Stimulated activated CD4-positive, alpha-beta T cell treated with anti-CD3 and anti-CD28 coated beads, Interleukin-4, amount 100 ng/mL, for 1 hour (primary cell): ENCODE measurements at places on chromosomes 4 and X.

DNA sequence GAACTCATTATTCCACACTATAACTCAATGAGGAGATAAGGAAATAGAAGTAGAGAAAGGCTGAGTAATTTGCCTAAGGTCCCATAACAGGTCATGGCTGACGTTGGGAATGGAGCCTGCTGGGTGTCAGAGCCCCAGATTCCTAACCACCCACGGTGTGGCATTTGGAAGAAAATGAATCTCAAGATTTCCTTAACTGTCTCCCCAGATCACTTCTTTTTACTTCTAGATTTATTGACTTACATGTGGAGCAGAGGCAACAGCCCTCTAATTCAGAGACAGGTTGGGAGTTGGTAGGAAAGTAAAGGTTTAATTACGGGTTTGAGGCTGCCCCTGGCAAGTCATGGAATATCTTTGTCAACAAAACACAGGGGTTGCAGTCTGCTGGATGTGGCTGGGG lies 134.0 kb downstream of the ARHGAP10 start:
- DNase-seq = no peak

DNA sequence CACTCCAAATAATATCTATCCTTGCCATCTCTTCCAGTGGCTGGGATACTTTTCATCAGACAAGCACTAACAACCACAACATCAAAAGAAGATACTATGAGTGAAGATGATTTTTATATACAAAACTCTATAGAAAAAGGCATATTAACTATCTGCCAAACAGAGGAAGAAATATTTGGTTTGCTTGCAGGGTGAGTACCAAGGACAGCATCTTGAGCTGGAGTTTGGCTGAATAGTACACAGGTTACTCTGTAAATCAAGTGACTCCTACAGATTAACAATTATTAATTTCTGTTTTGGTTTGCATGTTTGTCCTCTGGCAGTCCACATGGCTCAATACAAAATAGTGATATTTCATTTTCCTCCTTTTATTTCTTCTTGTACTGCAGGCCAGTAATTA lies 248.0 kb downstream of the RBMX2 start:
- DNase-seq = no peak

DNA sequence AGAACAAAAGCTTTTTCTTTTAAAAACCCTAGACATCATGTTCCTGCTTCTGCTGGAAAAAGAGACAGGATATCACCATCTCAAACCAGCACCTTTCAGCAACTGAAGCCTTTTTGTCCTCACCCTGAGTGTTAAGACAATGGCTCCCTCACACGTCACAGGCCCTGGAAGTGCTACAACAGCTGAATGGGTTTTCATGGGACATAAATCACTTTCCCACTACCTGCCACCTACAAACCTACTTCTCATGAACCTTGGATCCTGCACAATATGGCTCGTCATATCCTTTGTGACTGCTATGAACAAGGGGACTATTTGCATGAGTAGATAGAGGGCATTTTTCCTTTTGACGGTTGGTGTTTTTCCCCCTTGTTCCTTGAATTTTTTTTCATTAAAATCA lies 93.6 kb downstream of the TSPAN5 start:
- no peak for DNase-seq

DNA sequence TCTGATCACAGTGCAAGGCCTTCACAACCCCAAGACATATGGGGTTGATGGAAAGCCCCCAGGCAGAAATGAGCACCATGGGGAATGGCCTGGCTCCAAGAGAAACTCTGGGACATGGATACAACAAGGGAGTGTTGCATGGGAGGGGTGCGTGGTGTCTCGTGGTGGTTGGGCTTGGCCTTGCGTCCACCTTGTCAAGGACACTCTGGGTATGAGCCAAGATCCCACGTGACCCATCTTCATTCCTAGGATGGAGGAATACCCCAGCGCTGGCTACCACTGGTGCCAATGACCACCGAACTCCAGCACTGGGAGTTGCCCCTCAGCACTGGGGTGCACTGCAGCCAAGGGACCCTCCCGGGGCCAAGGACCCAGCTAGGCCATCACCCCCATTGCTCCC lies 267.5 kb upstream of the AGTR2 start:
- no peak for DNase-seq

DNA sequence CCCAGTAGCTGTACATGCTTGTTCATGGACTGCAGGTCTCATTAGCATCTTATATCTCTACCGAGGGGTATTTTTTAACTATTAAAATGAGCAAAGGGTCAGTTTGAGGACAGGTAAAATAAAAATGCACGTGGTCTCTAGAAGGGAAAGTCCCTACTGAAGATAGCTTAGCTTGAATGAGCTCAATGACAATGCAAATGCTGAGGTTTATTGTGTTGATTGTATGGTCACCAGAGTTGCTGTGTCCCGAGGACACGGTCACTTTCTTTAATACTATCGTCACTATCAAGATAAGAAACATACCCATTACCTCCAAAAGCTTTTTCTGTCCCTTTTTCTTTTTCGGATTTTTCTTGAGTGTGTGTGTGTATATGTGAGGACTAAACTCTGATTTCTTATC lies 250.5 kb upstream of the PRKX start:
- DNase-seq = no peak

DNA sequence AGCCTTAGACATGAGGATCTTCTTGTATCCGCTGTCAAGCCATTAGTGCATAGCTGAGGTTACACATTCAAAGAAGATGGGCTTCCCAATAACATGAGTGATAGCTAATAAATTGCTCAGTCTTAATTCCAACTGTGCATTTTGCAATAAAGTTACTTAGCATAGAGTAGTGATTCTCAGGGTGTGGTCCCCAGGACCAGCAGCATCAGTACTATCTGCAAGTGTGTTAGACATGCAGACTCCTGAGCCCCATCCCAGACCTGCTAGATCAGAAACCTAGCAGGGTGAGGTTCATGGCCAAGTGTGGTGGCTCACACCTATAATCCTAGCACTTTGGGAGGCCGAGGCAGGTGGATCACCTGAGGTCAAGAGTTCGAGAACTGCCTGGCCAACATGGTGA lies 20.1 kb downstream of the ATP10D start:
- no peak for DNase-seq

DNA sequence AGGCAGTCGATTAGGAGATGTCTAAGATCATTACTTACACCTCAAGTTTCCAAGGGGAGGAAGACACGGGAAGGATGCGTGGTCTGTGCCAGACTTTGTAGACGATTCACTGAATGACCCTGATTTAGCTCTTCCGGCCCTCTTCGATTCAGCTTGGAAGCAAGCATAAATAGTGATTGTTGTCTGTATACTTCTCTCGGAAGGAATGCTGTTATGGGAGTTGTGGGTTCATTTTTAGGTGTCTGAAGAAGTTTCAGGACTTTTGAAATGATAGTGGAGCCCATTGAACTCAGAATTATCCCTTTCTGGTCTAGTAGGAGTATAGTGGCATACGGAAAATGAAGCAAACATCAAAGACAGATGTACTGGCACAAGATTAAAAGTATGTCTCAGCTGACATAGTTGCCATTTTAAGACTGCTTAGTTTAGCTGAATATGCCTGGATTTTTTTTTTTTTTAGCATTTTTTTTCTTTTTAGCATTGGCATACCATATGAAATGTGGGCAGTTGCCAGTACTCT lies 1.0 kb upstream of the ANKRD17 start:
- no peak for DNase-seq

GRCh38 chrX:123331859-123332258 lies 147.8 kb downstream of the GRIA3 start:
- DNase-seq = no peak

DNA sequence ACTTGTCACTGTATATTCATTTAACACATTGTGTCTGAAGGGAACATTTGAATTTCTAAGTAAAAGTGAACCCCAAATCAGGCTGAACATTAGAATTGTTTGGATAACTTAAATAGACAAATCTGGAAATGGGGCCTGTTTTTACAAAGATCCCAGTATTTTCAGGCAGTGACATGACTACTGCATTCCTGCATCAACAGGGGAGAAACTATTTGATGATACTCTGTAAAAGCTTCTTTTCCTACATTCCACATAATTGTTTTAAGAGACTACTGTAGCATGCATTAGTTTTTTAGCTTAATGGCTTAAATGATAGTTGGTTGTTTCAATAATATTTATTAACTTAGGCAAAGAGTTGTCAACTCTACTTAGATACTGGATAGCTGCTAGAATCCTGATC lies 127.0 kb downstream of the PDS5A start:
- DNase-seq = no peak

DNA sequence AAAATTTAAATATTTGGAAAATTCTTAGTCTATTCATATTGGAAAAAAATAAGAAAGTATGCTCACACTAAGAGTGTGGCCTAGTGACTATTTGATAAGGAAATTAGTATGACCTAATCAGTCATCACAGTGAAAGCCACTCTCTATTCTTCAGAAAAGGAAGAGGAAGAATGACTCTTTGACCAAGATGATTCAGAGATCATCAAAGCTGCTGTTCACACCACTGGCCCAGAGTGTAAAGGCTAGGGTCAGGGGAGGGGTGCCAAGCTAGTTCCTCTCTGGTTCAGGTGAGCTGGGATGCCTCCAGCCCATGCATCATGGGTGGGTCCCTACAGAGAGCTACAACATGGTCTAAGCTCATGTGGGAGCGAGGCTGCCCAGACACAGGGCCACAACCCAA lies 396.9 kb upstream of the NDST3 start:
- no peak for DNase-seq

DNA sequence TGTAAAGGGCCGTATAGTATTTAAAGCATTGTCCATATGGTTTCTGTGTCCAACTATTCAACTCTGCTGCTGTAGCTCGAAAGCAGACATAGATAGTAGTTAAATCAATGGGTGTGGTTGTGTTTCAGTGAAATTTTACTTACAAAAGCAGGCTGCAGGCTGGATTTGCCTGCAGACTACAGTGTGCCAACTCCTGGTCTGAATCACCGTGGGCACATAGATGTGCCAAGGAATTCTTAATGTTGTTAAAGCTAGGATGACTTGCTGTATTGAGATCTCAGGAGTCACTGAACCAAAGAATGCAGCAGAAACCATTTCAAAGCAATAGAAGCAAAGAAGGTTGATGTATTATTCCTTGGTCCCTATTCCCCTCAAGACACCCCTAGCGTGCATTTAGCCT lies 379.0 kb downstream of the STIM2 start:
- DNase-seq = no peak

- DNase-seq = no peak
Observed at GRCh38 chr4:98573791-98574190, 84.6 kb downstream of the TSPAN5 start.

GRCh38 chrX:41688835-41689234 lies at the start of gene GPR34:
Gene GPR34 (plus strand): TSS chrX:41688973. CDS start chrX:41695634, 6,661 bp downstream.
- DNase-seq = no peak

DNA sequence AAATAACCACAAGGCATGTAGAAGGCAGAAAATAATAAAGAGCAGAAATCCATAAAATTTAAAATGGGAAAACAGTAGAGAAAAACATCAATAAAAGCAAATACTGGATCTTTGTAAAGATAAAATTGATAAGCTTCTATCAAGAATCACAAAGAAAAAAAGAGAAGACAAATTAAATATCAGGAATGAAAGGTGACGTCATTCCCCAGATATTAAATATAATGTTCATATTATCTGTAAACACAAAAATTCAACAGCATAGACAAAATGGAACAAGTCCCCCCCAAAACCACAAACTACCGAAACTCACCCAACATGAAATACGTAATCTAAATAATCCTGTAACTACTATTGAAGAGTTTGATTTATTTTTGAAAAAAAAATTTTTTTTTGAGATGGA lies 30.5 kb upstream of the FAM120C start:
- DNase-seq = no peak

- no peak for DNase-seq
Observed at GRCh38 chr4:153722036-153722435, 37.8 kb downstream of the RNF175 start.
